Activated naive CD8-positive, alpha-beta T cell treated with anti-CD3 and anti-CD28 coated beads for 36 hours (primary cell): ENCODE measurements at places on chromosomes 1 and 21. TPM values are rescaled to one million over a fixed set of nuclear protein-coding genes. Genes with fewer than 3 reads are reported as not detected.

GRCh38 chr1:247336390-247336789 lies 4.7 kb upstream of the ZNF496 start:
- no peak for DNase-seq

GRCh38 chr21:42676808-42677207 lies 23.4 kb downstream of the PDE9A start:
- DNase-seq = no peak

- DNase-seq = no peak
Measured at GRCh38 chr1:206048582-206048981, 4.4 kb upstream of the RHEX start.

- DNase-seq = no peak
Measured at GRCh38 chr1:64517640-64518039, 47.7 kb downstream of the CACHD1 start.

DNA sequence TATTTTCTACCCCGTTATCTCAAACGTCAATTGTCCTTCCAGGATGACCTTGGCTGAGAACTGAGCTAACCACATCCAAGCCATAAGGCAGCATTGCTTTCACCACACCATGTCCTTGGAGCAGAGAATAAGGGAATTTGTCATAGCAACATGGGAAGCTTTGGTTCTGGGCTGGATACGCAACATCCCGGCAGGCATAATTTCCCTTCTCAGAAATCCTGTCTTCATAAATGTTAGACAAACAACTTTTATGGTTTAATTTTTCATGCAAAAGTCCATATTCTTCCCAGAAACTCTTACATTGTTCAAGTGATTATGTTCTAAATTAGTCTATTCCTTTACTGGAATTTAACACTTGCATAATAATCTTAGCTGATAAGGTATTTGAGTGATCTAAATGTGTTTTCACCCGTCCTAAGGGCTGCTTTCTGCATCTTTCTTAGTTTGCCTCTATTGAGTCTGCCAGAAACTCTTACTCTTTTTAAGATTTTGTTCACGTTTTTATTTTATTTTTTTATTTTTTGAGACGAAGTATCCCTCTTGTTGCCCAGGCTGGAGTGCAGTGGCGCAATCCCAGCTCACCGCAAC lies 51.8 kb downstream of the KCNJ15 start:
- DNase-seq = no peak

DNA sequence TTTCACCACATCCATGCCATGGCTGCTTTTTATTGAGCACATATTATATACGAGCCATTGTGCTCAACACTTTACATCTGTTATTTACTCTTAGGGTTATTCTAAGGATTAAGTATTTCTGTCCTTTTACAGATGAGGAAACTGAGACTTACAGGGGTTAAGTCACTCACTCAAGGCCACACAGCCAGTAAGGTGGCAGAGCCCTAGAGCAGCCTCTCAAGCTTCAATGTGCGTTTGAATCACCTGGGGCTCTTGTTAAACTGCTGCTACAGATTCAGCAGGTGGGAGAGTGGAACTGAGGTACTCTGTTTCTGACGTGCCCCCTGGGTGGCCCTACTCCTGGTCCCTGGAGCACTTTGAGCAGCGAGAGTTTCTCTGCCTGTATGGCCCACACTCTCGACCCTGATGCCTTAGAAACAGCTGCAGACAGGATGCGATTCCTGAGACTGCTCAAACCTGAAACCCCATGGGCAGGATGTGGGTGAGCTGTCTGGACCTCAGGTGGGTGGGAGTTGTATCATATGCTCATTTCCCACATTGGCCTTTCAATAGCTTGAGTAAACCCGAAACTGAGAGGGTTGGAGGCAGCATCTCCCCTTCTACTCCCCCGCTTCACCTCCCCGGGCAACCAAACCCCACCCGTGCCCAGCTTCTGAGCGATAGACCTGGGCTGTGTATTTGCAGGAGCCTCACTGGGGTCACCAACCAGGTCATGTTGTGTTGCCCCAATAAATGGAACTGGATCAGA lies 59.3 kb downstream of the MAN1C1 start:
- peak; percentile 89 for DNase-seq

- peak; percentile 52 for DNase-seq
Measured at GRCh38 chr1:204398197-204399125, 13.2 kb downstream of the PPP1R15B start.

DNA sequence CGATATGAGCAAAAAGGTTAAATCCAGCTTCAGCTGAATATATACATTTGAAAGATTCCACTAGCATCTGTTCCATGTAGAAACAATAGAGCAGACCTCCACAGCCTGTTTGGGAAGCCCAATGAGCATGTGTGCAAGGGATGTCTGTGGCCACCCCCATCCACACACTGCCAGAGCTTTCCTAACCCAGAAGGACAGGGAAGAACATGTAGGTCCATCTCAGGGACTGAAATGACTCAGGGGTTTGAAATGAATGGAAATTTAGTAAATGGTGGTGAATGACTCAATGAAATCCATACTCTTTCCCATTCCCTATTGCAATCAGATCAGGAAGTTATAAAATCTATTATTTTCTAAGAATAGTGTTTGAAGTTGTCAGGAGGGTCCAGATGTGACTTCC lies 397.2 kb downstream of the DUSP10 start:
- DNase-seq = no peak

DNA sequence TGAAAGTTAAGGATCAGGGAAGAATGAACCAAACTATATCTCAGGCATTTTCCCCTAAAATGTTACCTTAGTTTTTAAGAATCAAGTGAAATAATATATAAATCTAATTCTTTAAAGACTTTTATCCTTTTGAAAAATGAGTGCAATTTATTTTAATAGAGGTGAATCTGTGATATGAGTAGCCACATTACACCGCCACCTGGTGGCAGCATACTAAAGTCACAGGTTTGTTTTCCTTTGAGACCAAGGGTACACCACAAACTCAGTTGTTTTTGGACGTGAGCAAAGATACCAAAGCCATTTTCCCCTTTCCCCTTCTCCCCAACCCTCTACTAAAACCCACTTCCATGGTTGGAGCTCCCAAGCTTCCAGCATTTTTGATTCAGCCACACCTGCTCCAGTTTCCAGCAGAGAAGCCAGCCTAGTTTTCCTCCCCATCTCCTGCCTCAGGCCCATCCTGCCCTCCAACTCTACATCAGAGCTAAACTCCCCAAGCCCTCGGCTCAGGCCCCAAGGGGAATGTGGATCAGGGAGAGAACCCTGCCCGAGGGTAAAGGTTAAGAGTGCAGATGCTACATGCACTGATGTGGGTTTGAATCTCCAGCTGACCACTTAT lies 22.9 kb upstream of the LDLRAP1 start:
- DNase-seq = peak; percentile 56

DNA sequence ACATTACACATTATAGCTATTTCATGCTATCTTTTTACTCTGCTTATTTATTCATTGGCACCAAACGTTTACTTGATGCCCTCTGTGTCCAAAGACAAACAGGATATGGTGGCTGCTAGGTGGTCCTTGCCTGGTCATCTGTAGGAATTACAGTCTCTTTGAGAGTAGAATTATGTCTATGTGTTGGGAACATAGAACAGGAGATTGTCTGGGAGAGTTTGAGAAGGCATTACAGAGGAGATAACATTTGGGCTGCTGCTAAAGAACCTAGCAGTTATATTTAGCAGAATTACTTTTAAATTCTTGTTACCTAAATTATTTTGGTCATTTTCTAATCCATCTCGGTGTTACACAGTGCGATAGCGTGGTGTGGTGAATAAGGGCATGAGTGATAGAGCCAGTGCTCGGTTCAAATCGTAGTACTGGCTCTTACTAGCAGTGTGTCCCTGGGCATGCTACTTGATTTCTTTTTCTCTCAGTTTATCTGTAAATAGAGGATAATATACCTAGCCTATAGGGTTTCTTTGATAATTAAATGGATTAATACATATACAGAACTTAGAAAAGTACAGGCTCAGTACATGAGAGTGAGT lies 20.5 kb downstream of the RRP15 start:
- no peak for DNase-seq

DNA sequence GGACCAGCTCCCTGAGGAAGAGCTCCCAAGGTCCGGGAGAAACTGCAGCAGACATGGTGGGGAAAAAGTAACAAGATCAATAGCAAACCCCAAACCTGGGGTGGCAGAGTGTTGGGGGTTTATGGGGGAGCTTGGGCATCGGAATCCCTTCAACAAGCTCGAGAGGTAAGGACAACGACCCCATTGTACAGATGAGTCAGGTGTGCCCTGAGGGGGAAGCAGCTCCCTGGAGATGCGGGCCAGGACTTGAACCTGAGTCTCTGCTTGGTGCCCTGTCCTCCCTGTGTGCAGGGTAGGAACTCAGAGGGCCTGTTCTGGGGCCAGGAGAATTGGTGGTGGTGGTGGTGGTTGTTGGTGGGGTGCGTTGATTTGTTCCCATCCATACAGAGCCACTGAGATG lies 125.4 kb downstream of the PTPRU start:
- no peak for DNase-seq

DNA sequence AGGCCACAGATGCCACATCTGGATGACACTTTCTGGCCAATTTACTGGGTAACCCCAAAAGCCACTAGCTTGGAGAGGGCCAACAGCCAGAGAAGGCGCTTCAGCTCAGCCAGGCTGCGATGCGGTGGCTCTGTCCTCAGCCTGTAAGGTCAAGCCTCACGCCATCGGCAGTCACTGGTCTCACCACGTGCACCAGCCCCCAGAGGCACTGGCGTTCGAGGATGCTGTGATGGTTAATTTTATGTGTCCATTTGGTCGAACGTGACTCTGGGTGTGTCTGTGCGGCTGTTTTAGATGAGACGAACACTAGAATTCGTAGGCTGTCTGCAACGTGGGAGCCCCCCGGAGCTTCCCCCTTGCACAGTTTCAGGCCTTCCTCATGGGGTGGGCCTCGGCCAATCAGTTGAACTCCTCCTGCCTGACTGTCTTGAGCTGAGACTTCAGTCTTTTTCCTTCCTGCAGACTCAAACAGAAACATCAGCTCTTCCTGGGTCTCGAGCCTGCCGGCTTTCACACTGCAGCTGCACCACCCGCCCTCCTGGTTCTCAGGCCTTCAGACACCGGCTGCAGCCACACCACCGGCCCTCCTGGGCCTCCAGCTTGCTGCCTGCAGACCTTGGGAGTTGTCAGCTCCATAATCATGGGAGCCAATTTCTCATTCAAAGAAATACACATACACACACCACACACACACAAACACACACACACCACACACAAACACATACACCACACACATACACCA lies 41.6 kb upstream of the SLC45A1 start:
- DNase-seq = no peak

DNA sequence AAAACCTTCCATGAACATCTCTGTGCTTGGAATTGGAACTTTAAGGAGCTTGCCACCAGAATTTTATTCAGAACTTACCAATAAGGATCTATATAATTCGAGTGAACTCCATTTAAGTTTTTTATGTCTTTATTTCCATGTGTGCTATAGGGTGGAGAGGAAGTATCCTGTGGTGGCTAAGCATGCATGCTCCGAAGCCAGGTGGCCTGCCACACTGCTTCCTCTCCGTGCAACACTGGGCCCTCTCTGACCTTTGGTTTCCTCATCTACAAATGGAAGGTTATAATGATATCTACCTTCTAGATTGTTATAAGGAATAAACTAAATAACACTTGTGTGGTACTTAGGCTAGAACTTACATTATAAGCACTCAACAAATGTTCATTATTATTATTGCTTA lies 382.1 kb downstream of the PTPRC start:
- no peak for DNase-seq

GRCh38 chr1:234125283-234125682 lies 220.8 kb downstream of the SLC35F3 start:
- DNase-seq = peak; percentile 51

DNA sequence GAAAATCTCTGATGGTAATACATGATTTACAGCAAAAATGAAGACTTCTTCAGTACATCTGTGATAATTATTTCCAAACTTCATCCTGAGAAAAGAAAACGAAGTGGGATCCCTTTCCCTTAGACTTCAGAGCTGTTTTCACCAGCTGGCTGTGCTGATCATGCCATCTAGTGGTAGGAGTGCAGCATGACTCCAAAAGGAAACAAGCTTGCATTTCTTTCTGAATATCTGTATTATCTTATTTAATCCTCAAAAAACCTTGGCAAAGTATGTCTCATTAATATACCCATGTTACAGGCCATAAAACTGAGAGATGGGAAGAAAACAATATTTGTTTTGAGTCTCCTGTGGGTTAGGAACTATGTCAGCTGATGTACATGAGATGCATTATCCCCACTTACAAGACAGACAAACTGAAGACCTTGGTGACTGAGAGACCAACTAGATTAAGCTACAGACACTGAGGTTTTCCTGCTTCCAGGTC lies 9.8 kb upstream of the GJA8 start:
- DNase-seq = peak; percentile 13

GRCh38 chr1:211327346-211327921 lies 801 bp downstream of the TRAF5 start:
- peak; percentile 32 for DNase-seq

- DNase-seq = no peak
Measured at GRCh38 chr1:108117945-108118902, 81.9 kb downstream of the SLC25A24 start.

DNA sequence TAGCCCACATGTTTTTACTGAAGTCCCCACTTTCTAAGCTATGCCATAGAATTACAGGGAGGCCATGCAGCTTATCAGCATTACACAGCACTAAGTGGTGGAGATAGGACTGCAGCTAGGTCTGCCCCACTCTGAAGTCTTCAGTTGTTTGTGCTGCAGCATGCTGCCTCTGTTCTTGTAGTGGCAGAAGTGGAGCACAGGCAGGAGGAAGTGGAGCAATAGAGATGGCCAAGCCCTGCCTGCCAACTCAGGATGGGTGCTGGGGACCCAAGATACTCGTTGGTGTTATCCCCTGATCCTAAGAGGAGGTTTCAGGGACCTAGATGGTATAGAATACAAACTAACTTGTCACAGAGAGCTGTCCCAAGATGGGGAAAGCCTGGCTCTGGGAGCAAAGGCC lies 12.9 kb downstream of the MRPL37 start:
- DNase-seq = no peak

DNA sequence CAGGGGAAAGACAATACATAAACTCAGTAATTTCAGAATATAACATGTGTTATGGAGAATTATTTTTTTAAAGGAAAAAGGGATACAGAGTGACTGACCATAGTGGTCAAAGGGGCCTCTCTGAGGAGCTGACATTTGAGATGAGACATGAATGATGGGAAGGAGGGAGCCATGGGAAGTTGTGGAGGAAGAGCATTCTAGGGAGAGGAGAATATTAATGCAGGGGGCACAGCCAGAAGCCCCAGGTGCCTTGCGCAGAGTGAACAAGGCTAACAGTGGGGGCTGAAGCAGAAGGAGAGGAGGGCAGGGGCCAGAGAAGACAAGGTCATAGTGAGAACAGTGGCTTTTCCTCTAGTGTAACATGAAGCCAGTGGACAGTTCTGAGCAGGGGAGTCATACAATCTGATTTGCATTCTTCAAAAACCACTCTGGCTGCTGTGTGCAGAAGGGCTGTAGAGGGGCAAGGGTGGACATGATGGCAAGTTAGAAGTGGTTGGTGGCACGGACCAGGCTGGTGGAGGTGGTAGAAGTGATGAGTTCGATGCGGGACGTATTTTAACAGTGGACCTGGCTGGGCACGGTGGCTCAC lies 28.2 kb upstream of the IFNLR1 start:
- no peak for DNase-seq

GRCh38 chr1:178417858-178418257 lies 78.9 kb downstream of the CLEC20A start:
- no peak for DNase-seq

VHLL gene
- not detected for total RNA-seq

NUAK2 gene
- total RNA-seq = 2.0 TPM

CD53 gene
- 191 TPM for total RNA-seq

DPYD gene
- 7.5 TPM for total RNA-seq

RCSD1 gene
- 58.2 TPM for total RNA-seq

FCGR1A gene
- not detected for total RNA-seq

LMOD1 gene
- total RNA-seq = not detected

BATF3 gene
- 74.7 TPM for total RNA-seq

RYR2 gene
- total RNA-seq = not detected

SLC6A17 gene
- total RNA-seq = 0.10 TPM

CELA2B gene
- total RNA-seq = not detected
